ENCODE measurements at places on chromosomes 6 and 20.

DNA sequence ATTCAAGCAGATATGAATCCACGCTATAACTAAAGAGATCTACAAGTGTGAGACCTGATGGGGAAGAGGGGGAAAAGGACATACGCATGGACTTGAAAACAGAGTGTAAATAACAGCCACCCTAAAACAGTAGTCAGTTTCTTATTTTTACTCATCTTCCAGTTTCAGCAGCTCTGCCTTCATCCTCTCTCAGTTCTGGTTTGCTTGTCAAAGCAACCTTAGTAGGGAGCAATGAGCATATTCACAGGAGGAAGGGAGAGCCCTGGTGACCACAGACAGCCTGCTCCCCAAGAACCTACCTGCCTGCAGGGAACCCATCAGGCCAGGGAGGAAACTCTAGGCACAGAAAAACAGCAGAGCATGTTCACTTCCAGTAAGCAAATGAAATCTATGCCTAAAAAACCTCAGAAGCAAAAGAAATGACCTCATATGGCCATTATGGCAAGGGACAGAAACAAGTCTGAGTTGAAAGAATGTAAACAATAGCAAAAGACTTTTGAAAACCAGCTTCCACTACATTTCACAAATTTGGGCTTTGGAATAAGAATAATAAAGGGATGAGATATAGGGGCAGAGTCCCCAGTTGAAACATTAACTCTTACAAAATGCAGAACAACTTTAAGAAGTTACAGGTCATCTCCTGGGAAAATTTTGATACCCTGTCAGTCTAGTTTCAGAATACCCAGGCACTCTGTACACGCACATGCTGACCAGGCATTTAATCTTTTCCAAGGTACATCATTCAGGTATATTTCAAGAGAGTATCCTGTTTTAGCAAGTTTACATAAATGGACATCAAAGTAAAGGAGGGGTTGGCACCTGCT is 120.8 kb upstream of the BCLAF1 start:
- no peak for DNase-seq

DNA sequence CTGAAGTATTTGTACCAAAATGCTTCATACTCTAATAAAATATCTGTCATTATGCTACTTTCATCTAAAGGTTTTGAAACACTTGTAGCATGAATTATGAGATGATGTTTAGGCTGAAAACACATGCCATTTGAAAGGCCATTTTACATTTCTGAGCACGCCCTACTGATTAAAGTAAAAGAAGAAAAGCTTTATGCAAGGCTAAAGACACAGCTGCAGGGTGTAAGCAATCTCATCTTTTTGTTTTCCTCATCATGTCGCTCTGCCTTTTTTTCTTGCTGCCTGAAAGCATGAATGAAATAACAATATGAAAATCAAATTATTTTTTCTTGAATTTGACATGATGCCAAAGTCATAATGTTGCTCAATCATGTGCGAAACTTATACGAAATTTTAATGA is 148.6 kb upstream of the ARG1 start:
- no peak for DNase-seq

GRCh38 chr6:107550906-107551305 is 61.0 kb downstream of the SOBP start:
- DNase-seq, result no peak

GRCh38 chr20:2141600-2142575 is 40.3 kb downstream of the STK35 start:
- no peak for DNase-seq

DNA sequence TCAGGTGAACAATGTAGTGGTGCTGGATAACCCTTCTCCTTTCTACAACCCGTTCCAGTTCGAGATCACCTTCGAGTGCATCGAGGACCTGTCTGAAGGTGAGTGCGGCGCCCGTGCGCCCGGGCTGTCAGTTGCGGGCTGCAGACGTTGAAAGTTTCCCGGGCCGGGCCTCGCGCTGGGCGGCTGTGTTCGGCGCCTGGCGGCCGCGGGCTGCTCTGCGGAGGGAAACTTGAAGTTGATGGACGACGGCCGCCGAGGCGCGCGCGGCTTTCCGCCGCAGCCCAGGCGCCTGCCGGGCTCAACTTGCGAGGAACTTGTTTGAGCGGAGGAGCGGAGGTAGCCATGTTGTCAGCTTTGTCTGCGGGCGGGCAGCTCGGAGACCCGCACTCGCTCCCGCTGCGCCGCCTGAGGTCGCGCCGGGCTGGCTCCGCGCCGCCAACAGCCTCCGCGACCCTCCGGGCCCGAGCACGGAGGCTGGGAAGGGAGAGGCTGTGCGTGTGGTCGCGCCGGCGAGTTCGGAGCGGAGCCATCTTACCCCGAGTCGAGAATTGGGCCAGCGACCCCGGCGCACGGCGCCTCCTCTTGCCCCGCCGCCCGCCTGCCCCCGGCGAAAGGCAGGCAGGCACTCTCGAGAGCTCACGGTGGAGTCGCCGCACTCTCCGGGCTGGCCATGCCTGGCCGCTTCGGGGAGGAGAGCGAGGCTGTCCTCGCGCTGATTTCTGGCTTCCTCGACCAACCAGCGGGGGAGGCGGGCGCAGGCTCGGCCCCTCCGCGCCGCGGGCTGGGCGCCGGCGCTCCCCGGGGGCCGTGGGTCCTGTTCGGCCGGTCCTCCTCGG is 691 bp downstream of the ASF1A start:
- DNase-seq, result peak; percentile 28

GRCh38 chr6:148508401-148509041 is 165.9 kb downstream of the SASH1 start:
- DNase-seq, result peak; percentile 64

GRCh38 chr20:12998046-12998445 is 10.7 kb upstream of the SPTLC3 start:
- no peak for DNase-seq

- peak; percentile 14 for DNase-seq
Measured at GRCh38 chr6:126811321-126811720, 307.1 kb upstream of the RSPO3 start.

- no peak for DNase-seq
Measured at GRCh38 chr6:1963596-1963995, 281.8 kb downstream of the GMDS start.

DNA sequence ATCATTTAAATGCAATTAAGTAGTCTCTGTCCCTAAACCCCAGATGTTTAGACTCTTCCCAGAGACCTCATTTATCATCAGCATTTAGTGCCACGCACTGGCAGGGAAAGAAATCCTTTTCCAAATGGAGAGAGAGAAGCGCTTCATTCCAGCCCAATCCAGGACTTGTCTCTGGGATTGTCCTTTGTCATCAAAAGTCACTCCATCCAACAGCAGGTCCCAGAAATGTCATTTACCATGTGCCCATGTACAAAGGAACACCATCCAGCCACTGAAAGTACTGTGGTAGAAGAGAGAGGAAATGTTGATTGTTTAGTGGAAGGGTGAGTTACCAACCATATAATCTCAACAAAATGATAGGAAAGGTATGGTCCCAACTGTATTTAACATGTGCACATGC is 66.9 kb upstream of the SMIM28 start:
- no peak for DNase-seq

GRCh38 chr20:7155282-7155681 is 387.8 kb downstream of the BMP2 start:
- no peak for DNase-seq

DNA sequence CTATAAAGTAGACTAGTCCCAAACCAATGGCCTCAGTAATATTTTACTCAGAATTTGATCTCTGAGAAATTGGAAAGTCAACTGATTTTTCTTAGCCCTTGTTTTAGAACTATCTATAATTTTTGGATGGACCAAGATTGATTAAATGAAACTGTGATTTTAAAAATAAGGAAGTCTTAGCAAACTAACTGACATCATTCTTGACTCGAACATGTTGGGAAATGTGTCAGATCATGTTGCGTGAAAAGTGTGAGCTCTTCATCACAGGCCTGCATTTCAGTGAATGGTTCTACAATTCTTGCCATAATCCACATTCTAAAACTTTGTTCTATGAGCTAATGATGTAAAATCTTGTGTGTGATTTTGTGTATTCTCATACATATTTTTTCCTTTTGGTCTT is 11.0 kb downstream of the TNFAIP3 start:
- DNase-seq, result no peak

GRCh38 chr6:85115876-85116275 is 334.0 kb upstream of the NT5E start:
- DNase-seq, result no peak

DNA sequence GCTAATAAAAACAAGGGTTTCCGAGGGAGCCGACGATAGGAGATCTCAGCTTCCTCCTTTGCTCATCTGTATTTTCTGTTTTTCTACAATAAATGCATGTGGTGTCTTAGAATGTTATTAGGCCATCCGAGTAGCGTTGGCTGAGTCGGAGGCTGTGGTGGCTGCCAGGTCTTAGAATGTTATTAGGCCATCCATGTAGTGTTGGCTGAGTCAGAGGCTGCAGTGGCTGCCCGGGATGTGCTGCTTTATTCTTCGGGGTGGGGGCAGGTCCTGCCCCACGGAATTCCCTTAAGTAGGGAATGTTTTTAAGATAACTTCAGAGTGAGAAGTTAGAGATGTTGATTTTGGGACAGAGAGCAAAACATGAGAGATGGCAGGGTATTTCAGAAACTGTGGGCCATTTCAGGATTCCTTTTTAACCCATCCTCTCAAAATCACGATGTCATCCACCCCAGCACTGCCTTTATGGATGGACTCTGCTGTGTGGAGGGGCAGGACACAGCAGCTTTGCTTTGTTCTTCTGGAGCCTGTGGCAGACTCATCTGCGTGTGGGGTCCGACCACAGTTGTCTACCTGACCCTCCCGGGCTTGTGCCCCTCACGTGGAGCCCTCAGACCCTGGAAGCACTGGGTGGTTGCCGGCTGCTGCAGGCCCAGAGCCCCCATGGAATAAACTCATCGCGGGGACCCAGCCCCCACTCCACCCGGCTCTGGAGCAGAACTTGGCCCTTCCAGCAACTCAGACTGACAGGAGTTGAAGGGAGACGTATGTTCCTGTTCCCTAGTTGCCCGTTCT is 20.4 kb downstream of the OSBPL2 start:
- no peak for DNase-seq

DNA sequence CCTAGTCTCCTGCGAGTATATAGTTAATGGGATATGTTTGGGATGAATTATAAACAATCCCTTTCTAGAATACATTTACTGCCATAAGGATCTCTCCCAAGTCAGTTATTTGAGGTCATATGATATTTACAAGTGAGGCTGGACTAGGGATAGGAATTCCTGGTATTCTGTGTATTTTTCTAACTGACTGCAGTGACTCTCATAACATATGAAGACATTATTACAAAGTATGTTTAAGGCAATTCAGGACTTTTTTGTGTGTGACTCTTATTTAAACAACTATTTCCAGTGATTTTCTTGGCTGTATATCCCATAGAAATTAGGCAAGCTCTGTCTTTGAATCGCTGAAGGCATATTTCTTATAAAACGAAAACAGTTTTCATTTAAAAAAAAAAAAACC is 18.4 kb upstream of the TNFAIP3 start:
- DNase-seq, result no peak

DNA sequence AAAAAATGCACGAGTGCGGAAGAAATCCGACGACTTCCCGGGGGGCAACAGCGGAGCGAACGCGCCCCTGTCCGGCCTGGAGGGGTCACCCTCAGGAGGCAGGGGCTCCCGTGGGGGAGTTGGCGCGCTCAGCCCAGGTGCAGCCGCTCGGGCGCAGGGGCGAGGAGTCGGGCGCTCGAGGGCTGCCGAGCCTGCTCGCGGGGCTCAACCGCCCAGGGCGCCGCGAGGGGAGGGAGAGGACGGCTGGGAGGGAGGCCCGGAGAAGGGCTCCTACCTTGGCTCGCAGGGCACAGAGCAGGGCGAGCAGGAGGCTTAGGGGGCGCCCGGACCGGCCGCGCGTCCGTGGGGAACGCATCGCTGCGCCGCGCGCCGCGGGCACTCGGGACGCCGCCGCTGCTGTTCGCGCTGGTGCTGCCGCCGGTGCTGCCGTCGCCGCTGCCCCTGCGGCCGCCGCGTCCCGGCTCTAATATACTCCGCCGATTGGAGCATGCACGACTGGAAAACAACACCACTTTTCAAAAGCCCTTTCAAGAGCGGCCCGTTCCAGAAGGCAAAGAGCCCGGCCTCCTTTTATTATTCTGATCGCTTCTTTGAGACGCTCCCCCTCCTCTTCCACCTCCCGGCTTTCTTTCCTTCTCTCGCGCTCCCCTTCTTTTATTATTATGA is 490 bp downstream of the JAG1 start:
- peak; percentile 70 for DNase-seq

GRCh38 chr6:95681736-95682135 is 104.4 kb downstream of the MANEA start:
- DNase-seq, result no peak

DNA sequence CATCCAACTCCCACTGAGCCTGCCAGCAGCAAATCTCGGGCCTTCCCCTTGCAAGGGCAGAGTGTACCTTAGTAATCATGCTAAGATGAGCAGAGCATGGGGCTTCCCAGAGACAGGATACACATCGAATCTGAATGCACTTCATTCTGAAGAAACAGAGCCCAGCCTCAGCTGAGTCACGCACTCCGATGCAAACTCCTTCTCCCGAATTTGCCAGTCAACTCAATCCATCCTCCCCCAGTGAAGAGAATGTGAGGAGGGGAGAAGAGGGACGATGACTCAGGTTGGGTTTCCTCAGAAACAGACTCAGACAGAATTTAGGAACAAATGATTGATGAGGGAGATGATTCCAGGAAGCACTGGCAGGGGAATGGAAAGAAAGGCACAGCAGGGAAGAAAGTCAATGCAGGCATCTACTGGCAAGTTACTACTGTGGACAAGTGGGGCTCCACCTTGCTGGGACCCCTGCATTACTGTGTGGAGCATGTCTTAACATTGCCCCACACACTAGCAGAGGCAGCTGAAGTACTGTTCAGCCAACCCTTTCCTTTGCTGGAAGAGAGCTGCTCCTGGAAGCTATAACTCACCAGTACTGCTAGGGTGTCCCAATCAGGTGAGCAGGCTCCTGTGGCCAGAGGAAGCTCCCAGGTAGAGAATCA is 251.6 kb downstream of the ADGB start:
- DNase-seq, result no peak

GRCh38 chr6:25176466-25176865 is 102.7 kb upstream of the CARMIL1 start:
- no peak for DNase-seq

GRCh38 chr6:11493974-11494373 is 43.6 kb upstream of the TMEM170B start:
- no peak for DNase-seq

DNA sequence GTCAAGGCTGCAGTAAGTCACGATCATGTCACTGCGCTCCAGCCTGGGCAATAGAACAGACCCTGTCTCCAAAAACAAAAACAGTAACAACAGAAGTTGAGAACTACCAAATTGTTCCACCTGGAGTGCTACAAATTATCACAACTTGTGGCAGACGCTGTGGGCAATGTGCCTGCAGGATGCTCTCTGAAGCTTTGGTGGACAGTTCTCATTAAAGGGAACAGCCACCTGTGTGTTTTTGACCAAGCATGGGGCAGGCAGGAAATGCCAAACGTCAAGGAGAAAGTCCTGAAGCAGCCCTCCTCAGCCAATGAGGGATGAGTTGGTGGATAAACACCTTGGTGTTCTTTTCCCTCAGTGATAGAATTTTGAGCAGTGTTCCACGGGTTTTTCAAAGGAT is 15.8 kb downstream of the COX4I2 start:
- no peak for DNase-seq

- no peak for DNase-seq
Measured at GRCh38 chr6:51613558-51613957, 473.9 kb downstream of the PKHD1 start.
